ENCODE measurements at places on chromosomes 4 and X. TPM values are rescaled to one million over a fixed set of nuclear protein-coding genes. Genes with fewer than 3 reads are reported as not detected.

DNA sequence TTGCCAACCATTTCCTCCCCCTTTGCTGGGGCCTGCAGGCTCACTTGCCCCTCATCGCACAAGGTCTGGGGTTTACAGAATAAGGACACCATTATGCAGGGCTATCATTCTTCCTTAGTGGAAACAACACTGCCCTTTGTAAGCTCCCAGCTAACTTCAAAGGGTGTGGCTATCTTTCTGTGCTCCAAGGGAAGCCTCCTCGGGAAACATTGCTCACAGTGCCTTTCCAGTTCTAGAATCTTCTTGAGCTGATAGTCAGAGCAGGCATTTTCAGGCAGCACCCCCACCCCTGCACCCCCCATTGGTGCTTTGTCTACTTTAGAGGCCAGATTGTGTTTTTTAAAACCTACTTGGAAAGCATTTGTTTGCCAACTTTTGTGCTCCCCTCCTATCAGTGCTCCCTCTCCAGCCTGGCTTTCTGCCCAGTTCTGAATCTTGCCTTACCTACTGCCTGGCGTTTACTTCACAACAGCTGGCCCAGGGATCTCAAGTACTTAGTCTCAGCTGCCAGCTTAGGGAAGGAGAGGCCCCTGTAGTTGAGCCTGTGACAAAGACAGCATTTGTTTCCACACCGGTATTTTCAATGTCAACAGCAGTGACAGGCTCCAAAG, 53.5 kb downstream of the PLAC1 start:
- H3K4me1 ChIP-seq: no peaks in the 10 kb centered on the region
- H3K27ac ChIP-seq: no peak overlapping the region
- no peak overlapping the region for H3K4me3 ChIP-seq
- DNase-seq: no peak

DNA sequence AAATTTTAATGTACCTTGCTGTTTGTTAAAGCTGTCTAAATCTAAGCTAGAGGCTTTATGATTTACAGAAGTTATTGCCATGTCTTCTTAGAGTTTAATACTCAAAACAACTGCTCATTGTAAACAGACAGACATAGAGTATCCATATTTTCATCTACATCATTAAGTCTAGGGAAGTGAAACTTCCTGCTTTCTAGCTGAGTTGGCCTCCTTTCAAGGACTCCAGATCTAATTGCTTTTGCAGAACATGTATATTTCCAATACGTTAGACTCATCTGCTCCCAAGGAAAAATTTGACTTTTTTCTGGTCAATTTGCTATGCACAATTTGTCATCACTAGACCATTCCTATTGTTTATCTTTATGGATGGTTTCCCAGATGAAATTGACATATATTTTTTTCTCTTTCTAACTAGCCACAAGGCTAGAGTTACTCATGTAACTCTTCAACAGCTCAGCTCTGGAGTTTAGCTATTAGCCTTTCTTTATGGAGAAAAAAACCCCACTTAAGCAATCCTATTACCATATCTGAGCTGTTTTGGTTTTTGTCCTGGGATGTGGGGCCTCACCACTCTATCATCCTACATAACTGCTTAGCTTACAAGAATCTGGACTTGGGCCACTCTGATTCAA, 122.9 kb downstream of the PPA2 start:
- no peaks in the 10 kb centered on the region for H3K4me1 ChIP-seq
- no peak overlapping the region for H3K4me3 ChIP-seq
- H3K27me3 ChIP-seq: no peaks in the 10 kb centered on the region
- no peak for DNase-seq
- H3K27ac ChIP-seq: no peak overlapping the region
- H3K36me3 ChIP-seq: no peaks in the 10 kb centered on the region

DNA sequence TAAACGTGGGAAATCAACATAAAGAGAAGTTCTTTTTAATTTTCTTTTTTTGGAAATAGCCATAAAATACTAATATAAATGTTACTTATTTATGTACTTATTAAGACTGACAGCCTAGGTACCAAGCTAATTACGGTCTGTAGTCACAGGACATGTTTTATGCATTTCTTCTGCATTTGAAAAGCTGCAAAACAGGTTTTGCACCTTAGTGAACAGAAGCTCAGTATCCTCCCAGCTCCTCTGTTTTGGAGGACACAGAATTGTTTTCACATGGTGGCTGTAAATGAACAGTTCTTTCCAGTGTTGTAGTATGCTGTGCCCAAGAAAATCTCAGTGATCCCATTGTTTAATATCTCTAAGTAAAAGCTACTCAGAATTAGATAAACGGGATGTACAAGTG, 1788.0 kb upstream of the TENM3 start:
- no peaks in the 10 kb centered on the region for H3K27me3 ChIP-seq
- H3K27ac ChIP-seq: no peak overlapping the region
- no peak overlapping the region for H3K4me3 ChIP-seq
- no peaks in the 10 kb centered on the region for H3K4me1 ChIP-seq
- no peaks in the 10 kb centered on the region for H3K36me3 ChIP-seq

GRCh38 chr4:41541687-41542094, 3.7 kb downstream of the LIMCH1 start:
- no peak for DNase-seq
- H3K4me1 ChIP-seq: peaks cover 41% of the 10 kb centered on the region
- H3K4me3 ChIP-seq: no peak overlapping the region
- H3K27ac ChIP-seq: peak overlapping the region; percentile 69
- H3K27me3 ChIP-seq: no peaks in the 10 kb centered on the region
- no peaks in the 10 kb centered on the region for H3K36me3 ChIP-seq

DNA sequence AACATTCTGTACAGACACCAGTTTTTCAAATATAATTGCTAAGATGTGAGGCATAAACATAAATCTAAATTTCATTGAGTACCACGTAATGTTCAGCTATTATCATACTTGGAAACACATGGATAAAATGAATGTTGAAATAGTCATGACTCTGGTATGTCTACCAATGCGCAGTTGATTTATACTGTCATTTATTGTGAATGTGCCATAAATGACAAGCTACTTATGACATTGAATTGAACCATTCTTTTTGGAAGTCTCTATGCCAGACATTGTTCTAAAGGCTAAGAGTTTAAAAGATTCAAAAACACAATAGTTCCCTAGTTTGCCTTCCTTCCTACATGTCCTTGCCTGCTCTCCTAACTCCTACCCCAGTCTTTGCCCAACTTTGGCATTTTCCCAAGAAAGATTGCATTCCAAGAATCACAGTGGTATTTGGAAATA, 96.6 kb upstream of the DMD start:
- H3K4me1 ChIP-seq: no peaks in the 10 kb centered on the region
- no peak overlapping the region for H3K4me3 ChIP-seq
- H3K27me3 ChIP-seq: no peaks in the 10 kb centered on the region
- no peak for DNase-seq

- DNase-seq: peak; percentile 88
- H3K4me3 ChIP-seq: peak overlapping the region; percentile 19
- no peaks in the 10 kb centered on the region for H3K36me3 ChIP-seq
- H3K27me3 ChIP-seq: peaks cover 14% of the 10 kb centered on the region
- peak overlapping the region; percentile 76 for H3K27ac ChIP-seq
- no peaks in the 10 kb centered on the region for H3K4me1 ChIP-seq
Observed at GRCh38 chrX:40154853-40155588, 57.3 kb upstream of the BCOR start.

GRCh38 chrX:43949669-43950068, 23.5 kb downstream of the NDP start:
- no peaks in the 10 kb centered on the region for H3K27me3 ChIP-seq
- H3K4me3 ChIP-seq: no peak overlapping the region
- no peaks in the 10 kb centered on the region for H3K36me3 ChIP-seq
- H3K4me1 ChIP-seq: no peaks in the 10 kb centered on the region
- no peak overlapping the region for H3K27ac ChIP-seq

- DNase-seq: no peak
- H3K27me3 ChIP-seq: no peaks in the 10 kb centered on the region
- no peaks in the 10 kb centered on the region for H3K36me3 ChIP-seq
- no peaks in the 10 kb centered on the region for H3K4me1 ChIP-seq
- H3K27ac ChIP-seq: no peak overlapping the region
Observed at GRCh38 chrX:66200050-66200664, 36.1 kb downstream of the HEPH start.

- H3K4me1 ChIP-seq: no peaks in the 10 kb centered on the region
- no peak overlapping the region for H3K4me3 ChIP-seq
- H3K27me3 ChIP-seq: no peaks in the 10 kb centered on the region
- H3K36me3 ChIP-seq: no peaks in the 10 kb centered on the region
- no peak for DNase-seq
- H3K27ac ChIP-seq: no peak overlapping the region
Observed at GRCh38 chr4:62133101-62133897, 933.2 kb downstream of the ADGRL3 start.

DNA sequence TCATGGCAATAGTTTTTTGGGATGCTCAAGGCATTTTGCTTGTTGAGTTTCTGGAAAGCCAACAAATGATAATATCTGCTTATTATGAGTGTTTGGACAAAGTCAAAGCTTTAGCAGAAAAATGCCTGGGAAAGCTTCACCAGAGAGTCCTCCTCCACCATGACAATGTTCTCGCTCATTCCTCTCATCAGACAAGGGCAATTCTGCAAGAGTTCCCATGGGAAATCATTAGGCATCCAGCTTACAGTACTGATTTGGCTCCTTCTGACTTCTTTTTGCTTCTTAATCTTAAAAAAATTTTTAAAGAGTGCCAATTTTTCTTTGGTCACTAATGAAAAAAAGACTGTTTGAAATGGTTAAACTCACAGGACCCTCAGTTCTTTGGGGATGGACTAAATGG, 136.3 kb downstream of the UBE2K start:
- H3K27me3 ChIP-seq: no peaks in the 10 kb centered on the region
- peaks cover 25% of the 10 kb centered on the region for H3K36me3 ChIP-seq
- no peaks in the 10 kb centered on the region for H3K4me1 ChIP-seq
- H3K4me3 ChIP-seq: no peak overlapping the region
- H3K27ac ChIP-seq: no peak overlapping the region

DNA sequence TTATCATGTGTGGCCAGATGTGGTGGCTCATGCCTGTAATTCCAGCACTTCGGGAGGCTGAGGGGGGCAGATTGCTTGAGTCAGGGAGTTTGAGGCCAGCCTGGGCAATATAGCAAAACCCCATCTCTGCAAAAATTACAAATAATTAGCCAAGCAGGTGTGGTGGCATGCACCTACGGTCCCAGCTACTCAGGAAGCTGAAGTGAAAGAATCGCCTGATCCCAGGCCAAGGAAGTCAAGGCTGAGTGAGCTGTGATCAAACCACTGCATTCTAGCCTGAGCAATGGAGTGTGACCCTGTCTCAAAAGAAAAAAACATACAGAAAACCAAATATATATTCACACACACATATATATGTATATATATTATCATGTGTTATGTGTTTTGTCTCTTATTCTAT, 15.0 kb downstream of the APELA start:
- H3K4me3 ChIP-seq: no peak overlapping the region
- H3K36me3 ChIP-seq: no peaks in the 10 kb centered on the region
- no peaks in the 10 kb centered on the region for H3K27me3 ChIP-seq
- DNase-seq: no peak

DNA sequence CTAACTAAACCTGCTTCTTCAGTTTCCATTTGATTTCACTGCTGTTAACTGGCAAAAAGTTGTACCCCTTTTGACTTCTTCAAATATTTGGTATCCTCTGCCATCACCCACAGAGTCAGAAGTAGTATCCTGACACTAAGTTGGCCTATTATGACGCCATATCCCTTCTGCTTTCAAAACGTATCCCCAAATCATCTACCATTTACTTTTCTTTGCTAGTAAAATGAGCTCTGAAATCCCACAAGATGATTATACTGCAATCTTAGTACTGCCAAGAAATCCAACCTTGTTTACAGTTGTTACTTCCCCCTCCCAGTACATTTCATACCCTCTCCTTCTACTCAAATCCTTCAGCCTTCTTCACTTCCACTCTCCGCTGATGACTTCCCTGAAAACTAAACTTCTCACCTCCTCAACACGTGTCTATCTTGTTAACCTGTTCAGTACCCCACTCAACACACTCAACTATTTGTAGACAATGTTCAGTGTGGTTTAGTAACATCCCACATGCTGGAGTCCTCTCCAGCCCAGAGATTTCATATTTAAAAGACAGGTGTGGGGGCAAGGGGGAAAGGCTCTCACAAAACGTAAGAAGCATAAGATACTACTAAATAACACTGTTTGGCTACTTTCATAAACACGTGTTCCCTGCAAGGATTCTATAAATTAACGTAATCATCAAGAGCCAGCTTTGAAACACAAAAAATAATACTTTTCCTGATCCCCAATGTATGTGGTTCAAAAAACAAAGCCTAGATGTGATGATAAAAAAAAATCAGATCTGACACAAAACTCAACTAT, 1.3 kb downstream of the NAF1 start:
- H3K27me3 ChIP-seq: no peaks in the 10 kb centered on the region
- H3K4me3 ChIP-seq: peak overlapping the region; percentile 58
- peak overlapping the region; percentile 89 for H3K27ac ChIP-seq
- H3K36me3 ChIP-seq: no peaks in the 10 kb centered on the region
- no peaks in the 10 kb centered on the region for H3K4me1 ChIP-seq

DNA sequence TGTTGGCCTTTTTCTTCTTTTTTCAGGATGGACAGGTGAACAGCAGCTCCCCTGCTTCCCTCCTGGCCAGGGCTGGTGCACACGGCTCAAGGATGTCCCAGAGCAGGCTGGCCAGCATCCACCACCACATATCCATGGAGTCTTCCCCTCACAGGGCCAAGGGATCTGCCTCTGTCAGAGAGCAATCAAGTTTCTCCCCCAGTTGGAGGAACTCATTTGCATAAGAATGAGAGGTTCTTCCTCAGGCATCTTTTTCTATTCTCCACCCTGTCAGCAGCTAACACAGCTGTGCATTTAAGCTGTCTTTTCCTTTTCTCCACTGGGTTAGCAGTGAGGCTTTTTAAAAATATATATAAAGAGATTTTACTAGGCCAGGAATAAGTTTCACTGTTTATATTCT, 143.8 kb downstream of the ANAPC10 start:
- no peak overlapping the region for H3K4me3 ChIP-seq
- DNase-seq: no peak
- no peaks in the 10 kb centered on the region for H3K4me1 ChIP-seq
- H3K36me3 ChIP-seq: no peaks in the 10 kb centered on the region
- no peak overlapping the region for H3K27ac ChIP-seq

DNA sequence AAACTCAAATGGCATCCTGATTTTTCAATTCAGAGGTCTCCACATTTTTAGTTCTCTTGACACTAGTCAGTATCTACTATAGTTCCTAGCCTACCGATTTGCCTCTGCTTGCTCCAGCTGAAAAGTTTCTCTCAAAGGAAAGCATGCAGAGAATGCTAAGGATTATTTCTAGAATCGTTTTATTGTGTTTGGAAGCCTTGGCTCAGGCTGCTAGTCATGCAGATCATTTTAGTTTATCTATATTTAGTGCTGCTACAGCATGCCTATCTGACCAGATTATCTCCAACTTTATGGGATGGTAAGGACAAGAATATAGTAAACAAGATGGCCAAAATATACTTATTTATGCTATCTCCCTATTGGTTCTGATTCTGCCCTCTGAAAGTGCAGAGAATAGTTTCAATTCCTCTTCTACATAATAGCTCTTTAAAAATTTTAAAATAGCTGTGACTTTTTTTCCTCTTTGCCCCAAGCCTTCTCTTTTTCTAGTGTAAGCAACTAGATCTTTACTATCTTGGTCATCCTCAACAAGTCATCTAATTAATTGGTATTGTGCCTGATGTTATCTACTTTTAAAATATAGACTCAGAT, 15.7 kb upstream of the DRP2 start:
- no peaks in the 10 kb centered on the region for H3K36me3 ChIP-seq
- H3K27me3 ChIP-seq: no peaks in the 10 kb centered on the region
- no peak for DNase-seq
- no peaks in the 10 kb centered on the region for H3K4me1 ChIP-seq
- peak overlapping the region; percentile 42 for H3K27ac ChIP-seq

- no peak overlapping the region for H3K27ac ChIP-seq
- H3K36me3 ChIP-seq: no peaks in the 10 kb centered on the region
- no peak overlapping the region for H3K4me3 ChIP-seq
- H3K27me3 ChIP-seq: no peaks in the 10 kb centered on the region
- no peaks in the 10 kb centered on the region for H3K4me1 ChIP-seq
Observed at GRCh38 chr4:39685990-39686389, 11.9 kb upstream of the UBE2K start.

Gene BGN
- total RNA-seq: 181 TPM

Gene KLKB1
- 2.2 TPM for total RNA-seq

Gene TLR6
- 1.5 TPM for total RNA-seq
